ENCODE measurements at places on chromosomes 5 and 9.

DNA sequence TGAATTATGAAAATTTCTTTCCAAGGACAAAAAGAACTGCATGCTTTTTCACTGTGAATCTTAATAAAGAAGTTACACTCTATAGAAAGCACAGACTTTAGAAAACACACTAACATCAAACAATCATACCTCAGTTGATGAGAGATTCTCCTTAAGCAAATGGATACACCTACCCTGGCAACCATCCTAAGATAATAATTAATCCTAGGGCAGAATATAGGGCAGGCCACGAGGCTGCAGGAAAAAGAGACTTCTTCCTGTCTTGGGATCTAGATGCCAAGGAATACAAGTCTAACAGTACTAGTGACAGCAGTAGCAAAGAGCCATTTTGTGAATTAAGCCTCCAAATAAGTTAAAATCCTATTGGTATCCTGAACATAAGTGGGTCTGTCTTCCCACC is 395.4 kb downstream of the EFNA5 start:
- DNase-seq: no peak

- DNase-seq: no peak
These were observed 57.2 kb downstream of the KCNN2 start for GRCh38 chr5:114419067-114419388.

DNA sequence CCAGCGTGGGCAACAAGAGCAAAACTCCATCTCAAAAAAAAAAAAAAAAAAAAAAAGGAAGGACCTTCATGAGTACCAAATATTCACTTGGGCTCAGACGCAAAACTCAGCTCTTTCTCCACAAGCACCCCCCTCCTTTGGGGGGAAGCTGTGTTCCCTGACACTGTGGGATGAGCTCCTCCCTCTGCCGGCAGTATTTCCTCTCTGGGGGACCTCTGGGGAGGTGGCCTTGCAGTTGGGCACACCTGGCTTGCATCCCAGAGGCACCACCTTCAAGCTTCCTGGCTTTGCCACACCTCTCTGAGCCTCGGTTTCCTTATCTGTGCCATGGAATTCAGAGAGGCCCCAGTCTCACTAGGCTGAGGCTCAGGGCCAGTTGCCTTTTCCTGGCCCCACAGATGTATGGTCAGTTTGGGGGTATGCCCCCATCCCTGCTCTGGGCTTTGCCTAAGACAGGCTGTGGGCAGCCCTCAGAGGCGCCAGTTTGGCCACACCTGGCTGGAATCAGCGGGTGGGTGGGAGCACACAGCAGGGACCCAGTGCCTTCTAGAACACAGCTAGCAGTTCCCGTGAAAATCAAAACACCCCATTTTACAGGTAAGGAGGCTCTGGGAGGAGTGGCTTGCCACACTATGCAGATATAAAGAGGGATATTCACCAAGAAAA is 157.5 kb upstream of the IER5L start:
- DNase-seq: no peak

- DNase-seq: no peak
These were observed 73.2 kb downstream of the PGM5 start for GRCh38 chr9:68429631-68430030.

DNA sequence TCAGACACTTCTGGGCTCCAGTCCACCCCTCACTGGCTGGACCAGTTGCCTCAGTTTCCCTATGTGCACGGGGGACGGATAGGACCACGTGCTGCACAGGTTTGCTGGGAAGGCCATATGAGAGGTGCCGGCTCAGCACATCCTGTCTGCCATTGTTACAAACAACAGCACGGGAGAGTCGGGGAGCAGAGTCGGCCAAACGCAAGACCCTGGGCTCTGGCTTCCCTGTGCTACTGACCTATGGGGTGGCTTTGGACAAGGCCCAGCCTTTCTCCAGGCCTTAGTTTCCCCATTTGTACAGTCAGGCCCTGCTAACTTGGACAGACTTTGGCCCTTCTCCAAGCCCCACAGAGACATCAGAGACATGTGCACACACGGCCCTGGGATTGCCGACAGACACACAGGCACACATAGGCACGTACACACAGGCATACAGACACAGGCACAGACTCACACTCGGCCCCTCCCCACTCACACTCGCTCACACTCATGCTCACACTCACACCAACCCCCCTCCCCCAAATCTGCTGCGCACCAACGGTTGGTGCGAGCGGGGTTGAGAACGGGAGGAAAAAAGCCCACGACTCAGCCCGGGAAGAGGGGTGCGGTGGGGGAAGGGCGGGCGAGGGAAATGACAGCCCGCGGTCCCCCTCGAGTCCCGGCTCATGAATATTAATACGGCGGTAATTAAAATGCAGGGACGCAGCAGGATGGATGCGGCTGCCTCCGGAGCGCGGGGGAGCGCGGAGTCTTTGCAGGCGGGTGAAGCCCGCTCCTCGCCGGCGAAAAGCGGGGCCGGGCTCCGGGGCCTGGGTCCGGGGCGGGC is 133.0 kb downstream of the C9orf50 start:
- no peak for DNase-seq

- DNase-seq: no peak
These were observed 25.1 kb downstream of the PARP8 start for GRCh38 chr5:50691399-50692016.

GRCh38 chr5:178489271-178489976 is 100.8 kb downstream of the COL23A1 start:
- no peak for DNase-seq

DNA sequence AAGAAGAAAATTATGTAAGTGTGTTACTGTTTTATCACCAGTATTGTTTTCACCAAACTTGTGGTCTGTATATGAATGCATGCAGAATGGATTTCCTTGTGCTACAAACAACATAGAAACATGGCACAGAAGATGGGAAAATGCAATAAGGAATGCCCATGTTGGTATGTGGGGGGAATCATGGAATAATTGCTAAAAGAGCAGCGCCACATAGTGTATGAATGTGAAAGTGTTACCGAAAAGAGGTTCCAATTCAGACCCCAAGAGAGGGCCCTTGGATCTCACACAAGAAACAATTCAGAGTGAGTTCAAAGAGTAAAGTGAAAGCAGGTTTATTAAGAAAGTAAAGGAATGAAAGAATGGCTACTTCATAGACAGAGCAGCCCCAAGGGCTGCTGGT is 26.4 kb upstream of the TYRP1 start:
- DNase-seq: no peak

DNA sequence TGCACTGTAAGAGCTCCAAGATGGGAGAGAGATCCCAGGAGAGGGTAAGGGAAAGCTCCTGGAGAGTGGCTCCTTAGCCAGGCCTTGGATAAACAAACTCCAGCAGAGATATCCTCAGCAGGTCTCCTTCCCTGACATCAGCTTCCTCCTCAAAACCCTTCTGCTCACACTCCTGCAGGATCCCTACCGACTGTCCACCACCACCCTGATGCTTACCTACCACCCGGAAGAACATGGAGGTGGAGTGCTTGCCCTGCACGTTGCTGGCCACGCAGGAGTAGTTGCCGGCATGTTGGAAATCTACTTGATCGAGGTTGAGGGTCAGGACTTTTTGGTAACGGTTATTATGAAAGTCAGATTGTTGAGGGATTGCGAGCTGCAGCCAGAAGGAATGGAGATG is 9.3 kb downstream of the CSF1R start:
- no peak for DNase-seq

DNA sequence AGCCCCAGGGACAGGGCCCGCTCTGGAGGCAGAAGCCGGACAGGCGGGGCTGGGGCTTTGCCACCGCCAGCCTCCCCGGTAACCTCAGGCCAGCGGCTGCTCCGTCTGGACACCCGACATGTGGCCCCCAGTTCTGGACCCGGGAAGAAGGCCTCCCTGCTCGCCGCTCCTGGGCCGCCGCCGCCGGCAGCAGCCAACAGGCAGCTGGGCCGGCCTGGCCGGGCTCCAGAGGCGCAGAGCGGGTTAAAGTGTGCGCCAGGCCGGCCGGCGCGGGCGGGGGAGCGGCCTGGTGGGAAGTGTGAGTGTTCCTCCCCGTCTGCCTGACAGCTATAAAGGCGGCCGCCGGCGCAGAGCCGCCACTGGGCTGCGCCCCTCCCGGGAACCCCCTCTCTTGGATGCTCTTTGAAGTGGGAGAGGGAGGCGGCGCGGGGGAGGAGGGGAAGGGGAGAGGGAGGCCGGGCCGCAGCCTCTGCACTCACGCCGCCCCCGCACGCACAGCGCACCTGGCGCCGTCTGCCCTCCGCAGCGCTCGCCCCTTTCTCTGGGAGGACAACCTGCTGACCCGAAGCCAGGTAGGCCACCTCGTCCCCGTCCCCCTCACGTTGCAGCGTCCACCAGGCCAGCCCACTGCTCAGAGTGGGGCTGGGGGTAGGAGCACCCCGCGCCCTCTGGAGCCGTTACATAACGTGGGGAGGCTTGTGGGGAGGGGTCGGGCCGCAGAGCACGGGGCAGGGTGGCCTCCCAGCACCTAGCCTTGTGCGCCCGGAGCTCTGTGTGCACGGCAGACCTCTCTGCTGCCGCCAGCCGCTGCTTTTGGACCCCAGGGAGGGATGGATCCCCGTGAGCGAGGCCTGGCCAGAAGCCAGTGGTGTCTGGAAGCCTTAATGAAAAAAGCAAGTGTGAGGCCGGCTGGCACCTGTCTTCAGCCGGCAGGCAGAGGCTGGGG is at the start of gene ADAMTSL2:
Gene ADAMTSL2, plus strand, starts transcription at position 359 of the 946 bp plus-strand sequence. CDS start 2,009 bp downstream, outside the sequence.
- DNase-seq: peak; percentile 89

GRCh38 chr5:54704825-54705224 is 187.3 kb downstream of the SNX18 start:
- no peak for DNase-seq

DNA sequence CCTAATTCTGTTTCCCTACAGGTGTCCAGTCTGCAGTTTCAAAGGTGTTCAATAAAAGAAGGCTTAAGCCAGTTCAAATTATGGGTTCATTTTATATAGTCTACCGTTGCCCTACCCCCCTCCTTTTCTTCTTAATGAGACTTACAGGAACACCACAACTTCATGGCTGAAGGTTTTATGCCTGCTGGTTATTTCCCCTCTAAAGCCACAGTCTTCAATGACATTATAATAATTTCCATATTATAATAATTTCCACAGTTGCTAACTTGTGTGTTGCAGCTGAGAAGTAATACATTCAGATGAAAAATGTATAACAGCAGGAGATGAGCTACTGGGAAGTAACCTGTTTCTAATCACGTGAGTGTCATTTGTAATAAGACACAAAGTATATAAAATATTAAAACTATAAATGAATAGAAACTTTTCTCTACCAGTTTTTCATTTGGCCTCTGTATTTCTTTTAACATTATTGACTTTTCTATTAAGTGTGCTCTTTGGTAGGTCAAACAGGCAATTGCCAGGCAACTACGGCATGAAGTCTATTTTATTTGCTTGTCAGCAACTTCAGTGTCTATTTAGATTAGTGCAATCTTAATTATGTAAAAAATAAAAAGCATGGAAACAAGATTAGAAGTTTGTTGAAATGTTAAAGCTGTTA is 120.5 kb upstream of the HMHB1 start:
- DNase-seq: no peak

GRCh38 chr5:93401634-93402213 is 179.3 kb downstream of the NR2F1-AS1 start:
- DNase-seq: no peak

GRCh38 chr9:134267881-134268724 is 58.2 kb upstream of the RXRA start:
- no peak for DNase-seq

DNA sequence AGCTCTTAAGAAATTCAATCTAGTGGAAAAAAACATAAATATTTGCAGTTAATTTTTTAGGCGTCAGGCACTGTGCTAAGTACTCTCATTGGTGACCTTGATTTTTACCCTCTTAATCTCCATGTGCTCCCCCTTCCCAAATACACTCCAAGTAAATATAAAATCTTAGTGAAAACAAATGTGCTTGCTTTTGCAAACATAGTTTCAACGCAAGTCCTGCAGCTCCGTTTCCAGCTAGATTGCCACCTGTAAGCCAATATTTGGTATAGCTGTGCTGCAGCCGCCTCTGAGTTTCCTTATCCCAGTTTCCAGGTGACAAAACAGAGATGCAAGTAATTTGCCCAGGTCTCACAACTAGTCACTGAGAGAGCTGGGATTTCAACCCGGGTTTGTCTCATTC is 1.9 kb upstream of the MTMR12 start:
- no peak for DNase-seq

- peak; percentile 95 for DNase-seq
These were observed at the start of gene KLF4 for GRCh38 chr9:107489687-107490605. KLF4 (minus strand) TSS chr9:107489769; CDS start chr9:107489172, 597 bp downstream.

GRCh38 chr9:116975126-116975525 is 288.0 kb downstream of the TRIM32 start:
- DNase-seq: no peak

DNA sequence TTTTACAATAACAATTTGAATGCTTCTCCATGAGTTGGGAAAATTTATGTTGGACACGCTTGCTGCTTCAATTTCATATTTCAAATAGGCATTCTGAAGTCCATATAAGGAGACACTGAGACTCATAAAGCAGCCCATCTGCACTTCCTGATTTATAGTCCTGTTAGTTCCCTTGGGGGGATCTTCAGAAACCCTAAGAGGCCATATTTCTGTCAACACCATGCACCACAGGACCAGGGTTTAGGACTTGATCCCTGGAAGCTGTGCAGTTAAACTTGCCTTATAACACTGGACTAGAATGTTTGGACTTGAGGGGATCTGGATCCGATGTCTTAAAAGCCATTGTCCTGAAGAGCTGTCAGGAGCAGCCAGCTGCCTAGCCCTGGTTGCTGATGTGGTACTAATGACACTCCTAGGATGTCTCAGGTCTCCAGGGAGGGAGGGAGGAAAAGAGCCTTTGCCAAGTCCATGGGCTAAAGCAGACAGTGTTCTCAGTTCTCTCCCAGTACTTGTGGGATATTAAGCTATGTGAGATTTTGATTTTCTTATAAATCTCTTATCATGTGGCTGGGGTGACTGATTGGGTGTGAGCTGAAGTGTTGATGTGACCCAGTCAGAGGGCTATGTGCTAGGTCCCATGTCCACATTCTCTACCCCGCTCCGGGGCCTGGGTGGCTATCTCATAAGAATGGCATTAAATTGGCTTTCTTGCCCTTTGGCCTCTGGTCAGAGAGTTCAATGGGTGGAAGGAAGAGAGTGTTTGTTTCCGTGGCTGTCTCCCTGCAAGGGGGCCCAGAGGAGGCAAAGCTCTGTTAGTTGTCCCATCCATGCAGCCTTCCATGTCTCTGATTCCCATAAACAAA is 399.8 kb downstream of the OSTF1 start:
- DNase-seq: peak; percentile 17

- peak; percentile 60 for DNase-seq
These were observed 23.8 kb downstream of the PLAC8L1 start for GRCh38 chr5:146081556-146081955.

- DNase-seq: no peak
These were observed 68.6 kb downstream of the RFX3 start for GRCh38 chr9:3457175-3457574.

- no peak for DNase-seq
These were observed 32.1 kb upstream of the RICTOR start for GRCh38 chr5:39106322-39106721.

DNA sequence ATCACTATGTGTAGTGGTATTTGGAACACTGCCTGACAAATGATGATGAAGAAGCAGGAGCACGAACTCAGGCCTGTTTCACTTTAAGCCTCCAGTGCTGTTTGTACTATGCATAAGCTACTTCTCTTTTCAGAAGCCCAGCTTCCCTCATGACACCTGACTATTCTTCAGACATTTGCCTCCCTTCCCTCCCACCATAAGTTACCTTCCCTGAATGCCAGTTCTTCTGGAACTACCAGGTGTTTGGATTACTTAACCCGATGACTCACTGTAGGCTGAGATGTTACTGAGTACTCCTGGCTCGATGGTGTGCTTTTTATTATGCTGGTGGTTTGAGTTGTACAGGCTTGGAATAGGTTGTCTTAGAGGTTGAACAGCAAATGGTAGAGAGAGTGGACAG is 180.0 kb downstream of the SPATA31D1 start:
- no peak for DNase-seq
